ENCODE measurements at places on chromosomes 1 and 21. TPM values are rescaled to one million over a fixed set of nuclear protein-coding genes. Genes with fewer than 3 reads are reported as not detected.

DNA sequence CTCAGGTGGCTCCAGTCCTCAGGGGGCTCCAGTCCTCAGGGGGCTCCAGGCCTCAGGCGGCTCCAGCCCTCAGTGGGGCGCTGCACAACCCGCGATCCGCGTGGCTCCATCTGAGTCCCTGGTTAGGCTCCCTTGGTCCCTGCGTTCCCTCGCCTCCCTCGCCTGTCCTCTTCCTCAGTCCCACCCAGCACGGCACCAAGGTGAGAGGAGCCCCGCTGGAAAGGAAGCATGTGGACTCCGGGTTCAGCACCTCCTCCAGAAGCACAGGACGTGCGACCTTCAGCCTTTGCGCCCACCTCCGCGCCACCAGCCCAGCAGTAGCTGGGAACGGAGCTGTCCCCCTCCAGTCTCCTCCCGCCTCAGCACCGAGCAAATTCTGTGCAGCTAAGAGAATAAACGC lies 8.1 kb upstream of the OR2M5 start:
- H3K27me3 ChIP-seq = no peaks in the 10 kb centered on the region
- no peaks in the 10 kb centered on the region for H3K4me1 ChIP-seq
- DNase-seq = no peak
- H3K27ac ChIP-seq = no peak overlapping the region

DNA sequence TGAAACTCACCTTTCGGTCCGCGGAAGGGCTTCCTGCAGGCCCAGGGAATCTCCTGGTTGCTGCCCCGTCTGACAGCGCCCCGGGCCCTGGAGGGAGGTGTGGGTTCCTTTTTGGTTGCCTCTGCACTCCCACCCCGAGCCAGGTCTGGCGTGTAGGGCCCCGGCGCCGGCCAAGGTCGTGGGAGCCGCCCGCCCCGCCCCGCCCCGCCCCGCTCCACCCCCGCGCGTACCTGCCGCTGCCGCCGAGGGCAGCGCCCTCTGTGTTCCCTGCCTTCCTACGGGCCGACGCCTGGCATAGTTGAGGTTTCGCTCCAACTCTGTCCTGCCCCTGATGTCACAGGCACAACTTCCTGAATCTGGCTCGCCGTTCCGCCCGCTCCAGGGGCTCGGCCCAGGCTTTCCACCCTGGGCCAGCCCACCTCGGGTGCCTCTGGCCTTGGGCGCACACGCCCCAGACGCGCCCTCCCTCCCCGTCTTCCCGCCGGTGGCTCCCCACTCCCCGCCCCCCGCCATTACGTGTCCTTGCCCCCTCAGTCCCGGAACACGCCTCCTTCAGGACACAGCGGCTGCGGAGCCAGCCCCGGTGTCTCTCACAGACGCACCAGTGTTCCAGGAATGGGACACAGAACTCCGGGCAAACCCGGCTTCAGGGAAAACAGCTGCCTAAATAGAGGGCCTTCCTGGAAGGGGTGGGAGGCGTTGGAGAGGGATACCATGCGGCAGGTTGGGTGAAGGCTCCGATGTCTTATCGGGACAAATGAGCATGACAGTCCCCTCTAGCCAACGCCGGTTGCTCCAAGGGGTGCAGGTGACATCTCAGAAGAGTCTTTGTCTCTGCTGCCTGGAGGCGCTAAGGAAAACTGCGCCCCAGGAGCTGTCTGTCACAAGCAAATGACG lies at the start of gene KIAA0040:
Gene KIAA0040, minus strand, starts transcription at position 147 of the 897 bp plus-strand sequence. CDS start 31,763 bp downstream, outside the sequence.
- H3K4me3 ChIP-seq = peak within 1 kb of the TSS; percentile 62
- peak; percentile 82 for DNase-seq
- H3K4me1 ChIP-seq = peaks cover 57% of the 10 kb centered on the region

GRCh38 chr1:221011145-221011544 lies 131.9 kb downstream of the HLX start:
- no peak overlapping the region for H3K27ac ChIP-seq
- H3K36me3 ChIP-seq = no peaks in the 10 kb centered on the region
- H3K4me3 ChIP-seq = no peak overlapping the region
- no peak for DNase-seq

GRCh38 chr1:30185809-30186208 lies 537.6 kb downstream of the MATN1 start:
- peaks cover 7% of the 10 kb centered on the region for H3K4me1 ChIP-seq
- no peak overlapping the region for H3K27ac ChIP-seq
- no peaks in the 10 kb centered on the region for H3K36me3 ChIP-seq
- DNase-seq = no peak
- H3K27me3 ChIP-seq = peaks cover 20% of the 10 kb centered on the region

- no peak for DNase-seq
- no peak overlapping the region for H3K4me3 ChIP-seq
- H3K27me3 ChIP-seq = no peaks in the 10 kb centered on the region
- no peaks in the 10 kb centered on the region for H3K4me1 ChIP-seq
- no peak overlapping the region for H3K27ac ChIP-seq
Measured at GRCh38 chr1:218135371-218135770, 149.7 kb upstream of the RRP15 start.

- peak overlapping the region; percentile 55 for H3K4me3 ChIP-seq
- no peak overlapping the region for H3K27ac ChIP-seq
- H3K4me1 ChIP-seq = peaks cover 29% of the 10 kb centered on the region
Measured at GRCh38 chr1:201740670-201741111, 88.3 kb upstream of the IPO9 start.

DNA sequence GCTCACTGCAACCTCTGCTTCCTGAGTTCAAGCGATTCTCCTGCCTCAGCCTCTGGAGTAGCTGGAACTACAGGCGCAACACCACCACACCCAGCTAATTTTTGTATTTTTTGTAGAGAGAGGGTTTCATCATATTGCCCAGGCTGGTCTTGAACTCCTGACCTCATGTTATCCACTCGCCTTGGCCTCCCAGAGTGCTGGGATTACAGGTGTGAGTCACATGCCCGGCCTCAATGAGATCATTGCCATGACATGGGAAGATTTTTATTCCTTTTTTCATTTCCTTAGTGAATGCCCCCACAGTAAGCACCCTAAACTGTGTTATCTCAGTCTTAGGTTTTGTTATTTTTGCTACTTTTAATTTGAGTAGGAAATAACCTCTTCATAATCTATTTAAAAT lies 977.9 kb downstream of the BRINP3 start:
- H3K27ac ChIP-seq = no peak overlapping the region
- no peak for DNase-seq
- H3K36me3 ChIP-seq = no peaks in the 10 kb centered on the region
- no peaks in the 10 kb centered on the region for H3K4me1 ChIP-seq
- H3K4me3 ChIP-seq = no peak overlapping the region

- no peaks in the 10 kb centered on the region for H3K36me3 ChIP-seq
- peak overlapping the region; percentile 60 for H3K27ac ChIP-seq
- no peak overlapping the region for H3K4me3 ChIP-seq
- no peak for DNase-seq
- peaks cover 58% of the 10 kb centered on the region for H3K4me1 ChIP-seq
Measured at GRCh38 chr1:41764656-41765055, 154.1 kb downstream of the HIVEP3 start.

DNA sequence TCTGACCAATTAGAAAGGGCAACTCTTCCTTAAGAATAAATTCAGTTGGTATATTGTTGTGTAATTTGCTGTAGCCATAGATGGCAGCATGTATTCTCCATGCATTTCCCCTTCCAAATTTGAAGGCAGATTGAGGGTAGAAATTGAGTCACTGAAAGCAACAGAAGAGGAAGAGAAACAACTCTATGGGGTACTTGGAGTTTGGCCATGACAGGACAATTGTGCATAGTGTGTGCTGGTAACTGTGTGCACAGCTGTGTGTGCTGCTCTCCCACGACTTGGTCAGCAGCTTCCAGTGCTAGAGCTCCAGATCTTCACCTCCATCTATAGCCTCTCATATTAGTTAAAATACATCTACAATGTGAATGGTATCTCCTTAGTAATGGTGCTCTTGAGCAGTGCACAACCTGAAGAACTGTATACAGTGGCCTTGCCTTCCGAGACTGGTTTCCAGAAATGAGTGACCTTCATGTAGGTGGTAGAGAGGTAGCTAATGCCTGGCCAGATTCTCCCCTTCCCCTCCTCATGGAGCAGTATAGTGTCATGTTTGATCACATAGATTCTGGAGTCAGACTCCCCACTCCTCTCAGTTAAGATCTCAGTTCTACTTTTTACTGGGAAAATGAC lies 882 bp upstream of the FCAMR start:
- H3K27me3 ChIP-seq = peaks cover 26% of the 10 kb centered on the region
- no peak overlapping the region for H3K27ac ChIP-seq
- H3K4me3 ChIP-seq = no peak overlapping the region
- no peaks in the 10 kb centered on the region for H3K36me3 ChIP-seq
- DNase-seq = no peak

GRCh38 chr1:71753746-71754145 lies 528.6 kb downstream of the NEGR1 start:
- no peak for DNase-seq
- no peaks in the 10 kb centered on the region for H3K4me1 ChIP-seq
- H3K27me3 ChIP-seq = no peaks in the 10 kb centered on the region
- no peak overlapping the region for H3K4me3 ChIP-seq
- no peaks in the 10 kb centered on the region for H3K36me3 ChIP-seq
- no peak overlapping the region for H3K27ac ChIP-seq

DNA sequence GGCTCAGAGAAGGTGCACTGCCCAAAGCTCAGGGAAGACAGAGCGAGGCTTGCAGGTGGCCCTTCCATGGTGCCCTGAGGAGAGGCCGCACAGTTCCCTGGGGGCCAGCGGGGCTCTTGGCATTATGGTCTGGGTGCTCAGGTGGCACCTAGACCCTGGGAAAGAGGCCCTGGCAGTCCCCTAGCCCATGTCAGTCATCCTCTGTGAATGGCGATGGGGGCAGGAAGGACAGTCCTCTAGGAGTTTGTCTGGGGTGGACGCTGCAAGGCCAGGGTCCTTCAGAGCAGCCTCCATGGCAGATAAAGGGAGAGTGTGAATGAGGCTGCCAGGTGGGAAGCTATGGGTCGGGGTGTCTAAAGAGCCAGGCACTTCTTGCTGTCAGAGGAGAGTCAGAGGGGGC lies 345.9 kb upstream of the VAMP3 start:
- no peak overlapping the region for H3K4me3 ChIP-seq
- no peak overlapping the region for H3K27ac ChIP-seq
- DNase-seq = peak; percentile 52

- no peak for DNase-seq
- H3K27ac ChIP-seq = no peak overlapping the region
- no peaks in the 10 kb centered on the region for H3K27me3 ChIP-seq
- H3K36me3 ChIP-seq = no peaks in the 10 kb centered on the region
- no peaks in the 10 kb centered on the region for H3K4me1 ChIP-seq
- H3K4me3 ChIP-seq = no peak overlapping the region
Measured at GRCh38 chr1:97070376-97070775, 348.8 kb downstream of the PTBP2 start.

DNA sequence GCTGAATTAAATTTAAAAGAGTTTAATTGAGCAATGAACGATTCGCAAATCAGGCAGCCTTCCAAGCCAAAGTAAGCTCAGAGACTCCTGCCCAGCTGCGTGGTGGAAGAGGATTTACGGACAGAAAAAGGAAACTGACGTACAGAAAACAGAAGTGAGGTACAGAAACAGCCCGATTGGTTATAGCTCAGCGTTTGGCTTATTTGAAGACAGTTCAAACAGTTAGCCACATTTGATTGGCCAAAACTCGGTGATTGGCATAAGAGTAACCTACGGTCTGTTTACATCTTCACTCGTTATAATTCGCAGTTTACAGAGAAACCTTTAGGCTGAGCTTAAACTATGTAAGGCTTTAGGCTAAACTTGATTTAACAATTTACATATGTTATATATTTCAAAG lies 46.9 kb downstream of the CR1L start:
- no peaks in the 10 kb centered on the region for H3K36me3 ChIP-seq
- DNase-seq = no peak
- H3K4me3 ChIP-seq = no peak overlapping the region

DNA sequence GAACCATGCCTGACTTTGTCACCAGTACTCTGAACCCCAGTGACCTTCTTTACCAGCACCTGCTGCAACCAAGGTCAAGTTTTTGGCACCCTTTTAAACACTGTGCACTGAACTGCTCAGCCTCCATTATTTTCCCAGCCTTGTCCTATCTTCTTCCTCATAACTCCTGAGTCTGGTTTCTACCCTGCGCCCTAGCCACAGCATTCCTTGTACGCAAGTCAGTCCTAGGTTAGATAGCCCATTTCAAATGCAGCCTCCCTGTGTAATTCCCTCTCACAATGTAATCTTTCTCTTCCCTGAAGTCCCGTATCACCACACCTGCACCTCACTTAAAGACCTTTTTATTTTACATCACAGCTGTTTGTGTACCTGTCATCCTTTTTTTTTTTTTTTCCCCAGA lies 37.2 kb downstream of the DNTTIP2 start:
- peaks cover 11% of the 10 kb centered on the region for H3K4me1 ChIP-seq
- no peaks in the 10 kb centered on the region for H3K36me3 ChIP-seq
- no peaks in the 10 kb centered on the region for H3K27me3 ChIP-seq

GRCh38 chr1:50820545-50820944 lies 139.5 kb downstream of the FAF1 start:
- no peaks in the 10 kb centered on the region for H3K4me1 ChIP-seq
- H3K27me3 ChIP-seq = no peaks in the 10 kb centered on the region
- H3K27ac ChIP-seq = no peak overlapping the region
- H3K36me3 ChIP-seq = no peaks in the 10 kb centered on the region

- no peak for DNase-seq
- H3K4me3 ChIP-seq = no peak overlapping the region
Measured at GRCh38 chr1:159091607-159092031, 15.1 kb upstream of the AIM2 start.

GRCh38 chr1:1847061-1847850 lies 43.6 kb downstream of the GNB1 start:
- peak overlapping the region; percentile 45 for H3K27ac ChIP-seq
- peaks cover 10% of the 10 kb centered on the region for H3K36me3 ChIP-seq
- peaks cover 63% of the 10 kb centered on the region for H3K4me1 ChIP-seq
- H3K4me3 ChIP-seq = no peak overlapping the region
- no peak for DNase-seq

GRCh38 chr1:153649863-153650235 lies 8.7 kb upstream of the SNAPIN start:
- H3K4me1 ChIP-seq = peaks cover 29% of the 10 kb centered on the region
- no peak overlapping the region for H3K4me3 ChIP-seq
- H3K36me3 ChIP-seq = peaks cover 29% of the 10 kb centered on the region
- DNase-seq = no peak
- no peaks in the 10 kb centered on the region for H3K27me3 ChIP-seq

- no peaks in the 10 kb centered on the region for H3K27me3 ChIP-seq
- H3K4me3 ChIP-seq = no peak overlapping the region
- no peak for DNase-seq
Measured at GRCh38 chr1:236532850-236533249, 9.1 kb downstream of the LGALS8 start.

The KCNJ9 gene
- total RNA-seq = not detected

The PDIK1L gene
- total RNA-seq = 12.7 TPM

The LINGO4 gene
- total RNA-seq = 0.06 TPM

The KDM5B gene
- 67.4 TPM for total RNA-seq

The KRTAP7-1 gene
- total RNA-seq = not detected

The CYP4X1 gene
- total RNA-seq = 8.8 TPM

The IL19 gene
- total RNA-seq = not detected

The MYCBP gene
- total RNA-seq = 22.4 TPM

The FAM43B gene
- 1.1 TPM for total RNA-seq

The SYF2 gene
- total RNA-seq = 29.1 TPM

The S100B gene
- total RNA-seq = 2.0 TPM

Measured in left lung (tissue), 14 donors.